Fibroblast of skin of scalp (primary cell): ENCODE measurements at places on chromosomes 11 and 22.

- DNase-seq: peak; percentile 41
Measured at GRCh38 chr11:94835594-94835927, 67.4 kb downstream of the AMOTL1 start.

GRCh38 chr22:42180349-42180842, 49.8 kb upstream of the CYP2D6 start:
- DNase-seq: no peak

DNA sequence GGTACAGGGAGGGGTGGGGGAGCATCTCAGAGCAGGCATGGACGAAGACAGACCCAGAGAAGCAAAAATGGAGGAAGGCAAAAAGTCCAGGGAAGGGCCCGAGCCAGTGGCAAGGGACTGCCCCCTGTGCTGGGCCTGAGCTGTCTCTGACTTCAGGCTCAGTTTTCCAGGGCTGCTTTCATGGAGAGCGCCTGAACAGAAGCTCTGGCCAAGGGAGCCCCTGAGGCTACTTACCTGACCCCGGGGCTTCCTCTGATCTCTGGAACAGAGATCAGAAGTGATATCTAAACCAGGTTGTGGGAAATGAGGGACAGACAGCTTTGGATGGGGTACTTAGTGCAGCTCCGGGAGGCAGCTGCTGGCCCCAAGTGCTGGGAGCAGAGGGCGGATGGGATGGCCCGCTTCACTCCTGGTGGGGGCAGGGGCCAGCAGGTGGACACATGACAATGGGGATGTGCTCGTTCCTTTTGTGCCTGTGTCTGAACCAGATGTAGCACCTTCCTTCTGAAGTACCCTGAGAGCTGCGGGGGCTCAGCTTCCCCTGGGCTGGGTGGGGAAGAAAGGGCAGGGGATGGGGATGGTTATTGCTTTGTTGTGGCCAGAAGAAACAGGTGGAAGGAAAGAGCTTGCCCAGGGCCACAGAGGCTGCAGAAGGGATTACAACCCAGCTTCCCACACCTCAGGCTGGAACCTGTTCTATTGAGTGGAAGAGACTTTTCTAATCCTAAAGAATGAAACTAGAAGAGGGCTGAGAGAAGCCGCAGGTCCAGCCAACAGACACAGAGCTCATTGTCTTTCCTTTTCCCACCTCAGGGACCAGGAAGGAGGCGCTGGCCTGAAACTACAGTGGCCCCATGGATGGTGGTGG, 5.7 kb downstream of the LRRC10B start:
- no peak for DNase-seq

GRCh38 chr11:119652907-119653659, 75.9 kb downstream of the NECTIN1 start:
- no peak for DNase-seq

DNA sequence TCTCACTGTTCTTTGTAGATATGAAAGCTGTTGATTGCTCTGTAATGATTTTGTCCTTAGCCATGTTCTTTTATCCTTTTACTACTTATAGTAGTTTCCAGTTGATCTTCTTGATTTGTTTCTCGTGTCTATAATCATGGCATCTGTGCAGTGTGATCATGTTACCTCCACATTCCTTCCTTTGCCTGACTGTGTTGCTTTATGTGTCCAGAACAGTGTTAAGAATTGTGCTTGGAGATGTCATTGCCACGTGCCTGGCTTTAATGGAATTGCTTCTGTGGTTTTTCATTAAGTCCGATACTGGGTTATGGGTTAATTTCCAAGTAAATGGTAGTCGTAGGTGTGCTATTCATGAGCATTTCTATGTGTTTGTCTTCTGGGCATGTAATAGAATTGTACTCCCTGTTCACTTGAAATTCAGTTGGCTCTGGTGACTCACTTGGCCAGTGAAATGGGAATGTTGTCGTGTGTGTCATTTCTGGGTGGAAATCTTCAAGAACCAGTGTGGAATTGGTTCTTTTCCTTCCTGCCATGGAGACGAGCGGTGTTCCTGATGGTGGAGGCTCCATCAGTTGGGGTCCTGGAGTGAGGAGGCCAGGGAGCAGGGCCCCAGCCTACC, 6.8 kb downstream of the GTSE1 start:
- DNase-seq: peak; percentile 12

DNA sequence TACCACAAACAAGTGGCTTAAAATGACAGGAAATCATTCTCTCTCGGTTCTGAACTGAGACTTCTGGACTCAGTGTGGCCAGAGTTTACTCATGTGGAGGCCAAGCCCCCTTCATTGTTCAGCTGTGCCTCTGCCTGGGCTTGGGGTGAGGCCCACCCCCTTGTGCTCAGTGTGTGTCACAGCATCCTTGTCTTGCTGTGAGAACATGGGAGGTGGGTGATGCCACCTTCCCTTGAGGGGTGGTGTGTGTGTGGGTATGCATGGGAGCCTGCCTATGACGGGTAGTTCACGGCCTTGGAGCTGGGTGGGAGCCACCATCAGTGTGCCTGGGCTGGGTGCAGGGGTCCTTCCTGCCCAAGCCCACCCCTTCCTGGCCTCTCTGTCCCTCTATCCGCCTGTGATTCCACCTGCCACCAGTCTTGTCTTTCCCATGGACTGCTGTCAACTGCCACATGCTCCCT, 101.7 kb downstream of the MORC2 start:
- no peak for DNase-seq

DNA sequence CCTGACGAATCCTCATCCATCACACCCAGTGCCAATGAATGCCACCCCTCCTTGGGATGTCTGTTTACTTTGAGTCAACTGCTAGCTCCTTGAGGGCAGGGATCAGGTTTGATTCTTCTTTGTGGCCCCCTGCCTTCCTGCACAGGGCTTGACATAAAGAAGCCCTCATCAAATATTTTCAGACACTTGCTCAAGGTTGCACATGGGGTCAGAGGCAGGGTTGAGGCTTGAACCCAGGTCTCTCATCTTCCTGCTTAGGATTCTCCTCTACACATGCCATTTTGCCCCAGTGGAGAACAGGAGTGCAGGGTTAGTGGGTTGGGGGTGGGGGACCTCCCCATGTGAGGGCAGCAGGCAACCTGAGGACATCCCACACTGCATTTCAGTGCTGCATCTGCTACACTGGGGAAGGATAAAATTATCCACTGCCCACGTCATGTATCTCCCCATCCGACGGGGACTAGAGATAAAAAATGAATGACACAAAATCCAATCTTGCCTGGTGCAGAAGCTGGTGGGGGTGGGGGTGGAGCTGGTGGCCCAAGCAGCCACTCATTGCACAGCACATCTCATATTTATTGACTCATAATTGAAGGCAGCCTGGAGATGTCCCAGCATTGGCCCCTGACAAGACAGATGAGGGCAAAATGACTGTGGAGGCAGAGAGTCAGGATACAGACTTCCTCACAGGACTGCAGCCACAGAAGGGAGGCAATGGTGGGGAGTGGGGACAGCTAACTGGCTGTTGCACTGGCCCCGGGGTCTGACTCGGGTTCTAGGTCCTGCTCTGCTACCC, 41.3 kb downstream of the NEU3 start:
- no peak for DNase-seq

DNA sequence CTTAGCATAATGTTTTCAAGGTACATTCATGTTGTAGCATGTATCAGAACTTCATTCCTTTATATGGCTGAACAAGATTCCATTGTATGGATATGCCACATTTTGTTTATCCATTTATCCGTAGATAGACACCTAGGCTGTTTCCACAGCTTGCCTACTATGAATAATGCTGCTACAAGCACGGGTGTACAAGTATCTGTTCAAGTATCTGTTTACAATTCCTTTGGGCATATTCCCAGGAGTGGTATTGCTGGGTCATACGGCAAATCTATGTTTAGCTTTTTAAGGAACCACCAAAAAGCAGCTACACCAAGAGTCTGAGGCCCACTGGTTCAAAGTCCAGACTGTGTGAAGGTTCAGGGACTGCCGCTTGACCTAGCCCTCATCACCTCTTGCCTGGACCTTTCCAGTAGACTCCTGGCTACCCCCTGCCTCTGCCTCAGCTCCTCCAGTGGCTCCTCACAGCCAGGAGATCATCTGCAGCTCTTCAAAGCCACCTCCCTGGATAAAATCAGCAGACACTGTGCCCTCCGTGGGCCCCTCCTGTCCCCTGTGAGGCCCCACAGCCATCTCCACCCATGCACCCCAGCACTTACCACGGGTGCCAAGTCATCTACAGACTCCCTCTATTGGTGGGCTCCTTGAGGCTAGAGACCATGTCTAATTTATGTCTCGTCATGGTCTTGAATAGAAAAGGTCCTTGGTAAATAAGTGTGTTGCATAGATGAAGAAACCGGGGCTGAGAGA, 160.3 kb downstream of the MN1 start:
- DNase-seq: no peak

DNA sequence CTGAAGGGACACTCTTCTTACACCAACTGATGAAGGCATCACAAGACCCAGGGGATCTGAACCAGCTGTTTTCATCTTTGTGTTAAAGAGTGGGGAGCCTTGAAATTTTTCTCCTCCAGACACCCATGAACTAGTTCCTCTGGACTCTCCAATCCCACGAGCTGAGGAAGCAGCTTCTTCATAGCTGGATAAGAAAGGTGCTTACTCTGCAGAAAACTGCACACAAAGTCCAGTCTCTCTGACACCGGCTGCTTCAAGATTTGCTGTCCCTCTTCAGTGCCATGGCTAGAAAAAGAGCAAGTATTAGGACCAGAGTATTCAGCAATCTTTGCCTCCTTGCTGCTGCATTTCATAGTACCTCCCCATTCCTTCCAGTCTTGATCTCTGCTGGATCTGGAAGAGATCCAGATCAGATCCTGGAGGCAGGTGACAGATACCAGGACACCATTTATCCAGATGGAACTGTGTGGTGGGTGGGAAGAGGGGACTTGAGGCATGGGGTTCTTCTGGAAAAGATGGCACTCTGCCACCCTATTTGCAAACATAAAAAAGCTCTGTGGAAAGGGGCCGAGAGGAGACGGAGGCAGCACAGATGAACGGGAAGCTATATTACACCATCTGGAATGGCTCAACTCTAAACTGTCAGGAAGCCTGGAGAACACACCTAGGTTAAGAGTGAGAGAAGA, 25.5 kb downstream of the IL18BP start:
- no peak for DNase-seq

- DNase-seq: no peak
Measured at GRCh38 chr11:120561286-120561685, 49.7 kb downstream of the GRIK4 start.

DNA sequence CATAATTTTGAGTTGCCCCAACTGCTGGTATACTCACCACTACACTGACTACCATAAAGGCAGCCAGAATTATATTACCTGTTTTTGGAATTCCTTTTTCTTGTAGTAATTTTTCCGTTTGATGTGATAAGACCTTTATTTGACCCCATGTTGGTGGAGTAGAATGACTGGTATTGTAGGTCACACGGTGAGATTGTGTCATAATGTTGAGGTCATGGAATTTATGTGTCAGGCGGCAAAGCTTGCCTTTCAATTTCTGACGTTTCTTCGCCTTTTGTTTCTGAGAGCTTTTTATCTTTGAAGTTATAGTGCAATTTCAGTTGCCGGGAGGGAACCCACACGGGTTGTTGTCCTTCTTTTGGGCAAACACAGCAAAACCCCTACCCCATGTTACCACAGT, 13.0 kb downstream of the OR52K1 start:
- no peak for DNase-seq

- no peak for DNase-seq
Measured at GRCh38 chr22:39598017-39598965, 27.7 kb downstream of the CACNA1I start.
